ENCODE measurements at places on chromosomes 7 and 10.

DNA sequence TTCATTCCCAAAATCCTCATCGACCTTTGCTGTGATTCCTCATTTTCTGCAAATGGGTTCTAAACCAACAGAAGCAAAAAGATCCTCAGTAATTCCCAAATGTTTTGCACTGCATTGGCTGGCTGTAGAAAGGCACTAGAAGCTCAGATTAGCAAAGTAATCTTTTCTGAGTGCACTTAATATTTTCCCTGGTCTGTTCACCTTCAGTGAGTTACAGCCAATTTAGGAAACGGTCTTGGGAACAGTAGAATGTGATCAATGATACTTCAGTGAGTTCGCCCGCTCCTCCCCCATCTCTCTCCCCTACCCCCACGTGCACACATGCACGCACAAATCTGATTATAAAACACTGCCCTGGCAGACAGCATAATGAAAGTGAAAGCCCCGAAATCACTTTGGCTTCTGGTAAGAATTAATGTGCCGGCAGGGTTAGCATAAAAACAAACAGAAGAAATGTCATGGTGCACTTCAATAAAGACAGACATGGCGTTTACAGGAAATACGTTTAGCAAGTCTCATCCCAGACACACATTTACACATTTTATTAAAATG, 201.3 kb upstream of the CDCA7L start:
- no peak for DNase-seq

DNA sequence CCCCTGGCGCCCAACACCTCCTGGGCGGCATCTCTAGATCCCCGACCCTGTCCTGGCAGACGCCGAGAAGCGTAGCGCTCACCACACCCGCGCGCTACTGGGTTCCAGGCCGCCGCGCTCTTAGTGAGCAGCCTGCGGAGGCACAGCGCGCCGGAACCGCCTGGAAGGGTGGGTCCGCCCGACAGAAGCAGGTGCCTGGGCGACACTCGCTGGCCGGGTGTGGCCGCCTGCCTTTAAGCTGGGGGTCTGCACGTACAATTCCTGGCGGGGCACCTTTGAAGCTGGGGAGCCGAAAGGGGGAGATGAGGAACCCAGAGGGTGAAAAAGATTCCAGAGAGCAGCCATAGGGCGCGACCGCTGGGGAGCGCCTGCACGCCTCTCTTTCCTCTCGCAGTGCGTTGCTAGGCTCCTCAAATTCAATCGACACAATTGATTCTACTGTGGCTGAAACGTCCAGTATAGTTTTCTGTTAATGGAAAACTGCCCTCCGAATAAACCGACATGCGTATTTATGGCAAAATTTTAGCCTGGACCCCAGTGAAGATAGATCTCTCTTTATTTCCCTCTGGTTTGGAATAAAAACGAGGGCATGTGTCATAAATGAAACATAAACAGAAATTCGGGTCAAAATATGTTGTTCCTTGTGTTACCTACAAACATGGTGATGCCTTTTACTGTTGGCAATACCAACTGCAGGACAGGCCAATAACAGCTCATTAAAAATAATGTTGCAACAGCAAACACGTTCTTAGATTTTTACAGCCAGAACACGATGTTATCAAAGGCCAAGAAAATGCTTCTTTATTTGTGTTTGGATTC, 4.6 kb downstream of the HMX3 start:
- no peak for DNase-seq

GRCh38 chr10:122674781-122675180, 24.9 kb downstream of the C10orf120 start:
- no peak for DNase-seq

DNA sequence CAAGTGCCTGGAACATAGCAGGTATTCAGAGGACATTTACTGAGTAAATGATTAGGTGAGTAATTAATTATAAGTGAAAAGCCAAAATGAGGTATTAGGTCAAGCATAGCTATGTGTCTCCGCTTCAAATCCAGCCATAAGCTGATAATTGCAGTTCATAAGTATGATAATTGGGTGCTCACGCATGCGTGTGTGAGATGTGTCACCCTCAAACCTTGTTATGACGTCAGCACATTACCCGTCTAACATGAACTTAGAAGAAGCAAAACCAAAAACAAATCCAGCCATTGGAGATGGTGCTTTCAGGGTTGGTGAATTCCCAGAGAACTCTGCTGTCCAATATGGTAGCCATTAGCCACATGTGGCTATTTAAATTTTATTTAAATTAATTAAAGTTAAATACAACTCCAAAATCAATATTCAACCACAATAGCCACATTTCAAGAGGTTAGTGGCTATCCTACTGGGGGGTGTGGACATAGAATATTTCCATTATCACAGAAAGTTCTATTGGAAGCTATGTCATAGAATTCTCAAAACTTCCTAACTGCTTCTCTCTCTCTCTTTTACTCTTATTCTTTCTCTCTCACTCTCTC, at the start of gene CPA5:
TSS of gene CPA5 (plus strand) at position 546 of the 596 bp plus-strand sequence. CDS start 1,670 bp downstream, outside the sequence.
- no peak for DNase-seq

GRCh38 chr10:93219347-93219746, 145.7 kb downstream of the CYP26A1 start:
- DNase-seq: no peak

- no peak for DNase-seq
Measured at GRCh38 chr10:28328346-28328745, 25.5 kb upstream of the MPP7 start.

DNA sequence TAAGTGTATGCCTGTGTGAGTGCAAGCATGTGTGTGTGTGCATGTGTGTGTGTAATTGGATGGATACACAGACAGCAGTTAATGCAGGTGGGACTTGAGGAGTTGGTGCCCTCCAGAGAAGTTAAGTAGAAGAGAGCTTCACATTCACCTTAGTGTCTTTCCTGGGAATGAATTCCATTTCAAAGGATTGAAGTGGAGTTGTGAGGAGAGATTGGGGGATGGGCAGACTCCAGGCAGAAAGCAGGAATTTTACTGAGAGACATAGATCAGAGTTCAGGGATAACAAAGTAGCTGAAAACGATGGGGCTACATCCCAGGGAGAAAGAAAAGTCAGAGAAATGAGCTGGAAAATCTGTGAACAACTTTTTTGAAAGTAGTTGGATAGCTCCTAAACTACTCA, 464.4 kb downstream of the TCERG1L start:
- DNase-seq: no peak

GRCh38 chr10:113037218-113037617, 87.2 kb downstream of the TCF7L2 start:
- DNase-seq: no peak

DNA sequence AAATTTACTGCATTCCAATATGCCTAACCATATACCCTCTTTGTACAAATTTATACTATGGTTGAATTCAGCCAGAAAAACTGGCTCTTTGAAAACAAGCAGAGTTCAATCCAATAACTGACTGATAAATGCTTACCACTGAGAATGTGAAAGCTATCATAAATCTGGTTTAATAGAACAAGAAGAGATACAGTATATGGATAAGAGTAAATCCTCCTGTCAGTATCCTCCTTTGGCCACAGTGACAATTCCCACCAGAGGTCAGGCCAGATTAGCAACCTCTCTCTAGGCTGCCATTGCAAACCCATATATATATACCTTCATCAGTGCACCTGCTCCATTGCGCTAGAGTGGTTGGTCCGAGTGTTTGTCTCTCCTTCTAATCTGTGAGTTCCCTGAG, 647.2 kb downstream of the GRM8 start:
- no peak for DNase-seq

DNA sequence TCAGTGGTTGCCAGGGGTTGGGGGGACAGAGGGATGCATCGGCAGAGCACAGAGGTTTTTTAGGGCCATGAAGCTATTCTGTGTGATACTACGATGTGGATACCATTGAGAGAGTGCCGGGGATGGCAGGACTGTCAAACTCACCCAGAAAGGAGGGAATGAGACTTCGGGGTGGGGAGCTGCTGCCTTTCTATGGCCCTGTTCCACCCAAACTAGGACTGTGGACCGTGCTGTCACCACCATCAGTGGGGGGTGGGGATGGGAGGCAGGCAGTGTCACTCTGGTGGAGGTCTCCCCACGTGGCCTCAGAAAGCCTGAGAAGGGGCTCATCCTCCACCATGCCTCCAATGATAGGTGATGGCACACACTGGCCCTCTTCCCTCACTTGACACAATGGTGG, 146.2 kb downstream of the PTPN20 start:
- DNase-seq: no peak

DNA sequence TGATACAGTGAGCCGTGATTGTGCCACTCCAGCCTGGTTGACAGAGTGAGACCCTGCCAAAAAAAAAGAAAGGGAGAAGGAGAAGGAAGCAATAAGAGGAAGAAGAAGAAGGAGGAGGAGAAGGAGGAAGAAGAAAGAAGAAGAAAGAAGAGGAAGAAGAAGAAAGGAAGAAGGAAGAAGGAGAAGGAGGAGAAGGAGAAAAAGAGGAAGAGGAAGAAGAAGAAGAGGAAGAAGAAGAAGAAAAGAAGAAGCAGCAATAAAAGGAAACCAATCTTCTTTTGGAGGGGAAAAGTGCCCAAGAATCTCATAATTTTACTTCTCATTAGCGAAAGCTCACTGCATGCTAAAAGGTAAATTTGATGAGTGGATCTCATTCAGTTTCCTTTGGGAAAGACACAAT, 85.7 kb upstream of the GLCCI1 start:
- DNase-seq: no peak

- DNase-seq: no peak
Measured at GRCh38 chr10:131588704-131589220, 277.2 kb upstream of the TCERG1L start.

DNA sequence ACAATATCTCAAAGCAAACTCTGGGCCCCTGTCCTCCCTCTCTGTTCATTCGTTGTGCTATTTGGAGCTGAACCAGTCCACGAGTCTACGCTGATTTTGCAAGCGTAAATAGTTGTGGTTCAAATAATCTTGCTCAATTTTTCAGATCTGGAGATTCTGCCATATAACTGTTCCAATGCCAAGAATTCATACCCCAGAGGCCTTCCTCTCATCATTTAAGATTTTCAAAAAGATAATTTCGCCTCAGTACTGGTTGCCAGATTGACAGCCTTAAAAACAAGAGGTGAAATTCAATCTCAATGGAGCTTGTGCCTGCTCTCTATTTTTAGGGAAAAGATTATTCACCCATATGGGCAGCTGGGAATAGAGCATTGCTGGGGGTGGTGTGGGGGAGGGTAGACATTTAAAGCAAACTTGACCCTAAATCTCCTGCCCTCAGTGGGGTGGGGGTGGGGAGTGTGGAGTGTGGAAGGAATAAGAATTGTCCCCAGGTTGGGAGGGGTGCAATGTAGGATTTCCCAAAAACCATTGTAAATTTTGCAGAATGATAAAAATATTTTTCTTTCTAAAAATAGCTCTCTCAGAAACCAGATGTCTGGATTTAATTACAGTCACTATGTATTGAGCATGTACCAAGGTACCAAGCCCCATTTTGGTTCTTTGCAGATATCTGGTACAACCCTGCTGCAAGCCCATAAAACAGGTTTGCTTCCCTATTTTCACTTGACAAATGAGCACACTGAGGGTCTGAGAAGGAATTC, 104.7 kb upstream of the EEPD1 start:
- no peak for DNase-seq

DNA sequence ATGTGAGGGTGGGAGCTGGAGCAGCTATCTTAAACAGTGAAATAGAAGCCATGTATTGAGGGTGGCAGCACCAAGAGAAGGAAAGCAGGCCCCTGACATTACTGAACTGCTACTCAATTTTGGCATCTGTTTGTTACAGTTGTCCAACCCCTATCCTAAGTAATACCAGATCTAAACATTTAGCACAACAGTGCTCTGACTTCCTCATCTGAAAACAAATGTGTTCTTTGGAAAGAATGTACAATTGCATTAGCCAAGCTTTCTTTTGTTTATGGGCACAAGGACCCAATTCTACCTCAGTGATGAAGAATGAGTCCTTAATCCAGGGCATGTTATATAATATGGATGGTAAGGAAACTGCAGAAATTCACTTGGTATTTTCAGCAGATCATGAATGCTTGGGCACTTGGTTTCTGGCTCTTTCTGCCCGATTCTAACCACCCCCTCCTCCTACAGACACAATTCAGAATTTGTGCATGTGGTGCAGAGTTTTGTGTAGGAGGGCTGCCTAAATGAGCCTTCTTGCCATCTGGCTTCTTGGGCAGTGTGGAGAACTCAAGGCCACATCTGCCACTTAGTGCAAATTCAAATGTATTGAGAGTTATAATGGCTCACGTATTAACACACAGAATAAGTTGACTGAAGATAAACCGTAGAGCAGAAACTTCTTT, 36.9 kb upstream of the KMT2E start:
- no peak for DNase-seq

- no peak for DNase-seq
Measured at GRCh38 chr7:1458683-1459511, at the start of gene MICALL2. TSS of gene MICALL2 (minus strand) at chr7:1459470. CDS start at chr7:1459326, 144 bp downstream.

- DNase-seq: no peak
Measured at GRCh38 chr10:588246-589165, 101.0 kb downstream of the DIP2C start.

Measured in stimulated activated CD4-positive, alpha-beta T cell treated with anti-CD3 and anti-CD28 coated beads, TNF-alpha, amount 100 ng/mL, for 48 hours (primary cell).